Right lobe of liver (tissue), 6 donors: ENCODE measurements at places on chromosomes 7 and 10. TPM values are rescaled to one million over a fixed set of nuclear protein-coding genes. Genes with fewer than 3 reads are reported as not detected.

GRCh38 chr10:25901199-25901598, 32.8 kb upstream of the MYO3A start:
- no peak for DNase-seq

DNA sequence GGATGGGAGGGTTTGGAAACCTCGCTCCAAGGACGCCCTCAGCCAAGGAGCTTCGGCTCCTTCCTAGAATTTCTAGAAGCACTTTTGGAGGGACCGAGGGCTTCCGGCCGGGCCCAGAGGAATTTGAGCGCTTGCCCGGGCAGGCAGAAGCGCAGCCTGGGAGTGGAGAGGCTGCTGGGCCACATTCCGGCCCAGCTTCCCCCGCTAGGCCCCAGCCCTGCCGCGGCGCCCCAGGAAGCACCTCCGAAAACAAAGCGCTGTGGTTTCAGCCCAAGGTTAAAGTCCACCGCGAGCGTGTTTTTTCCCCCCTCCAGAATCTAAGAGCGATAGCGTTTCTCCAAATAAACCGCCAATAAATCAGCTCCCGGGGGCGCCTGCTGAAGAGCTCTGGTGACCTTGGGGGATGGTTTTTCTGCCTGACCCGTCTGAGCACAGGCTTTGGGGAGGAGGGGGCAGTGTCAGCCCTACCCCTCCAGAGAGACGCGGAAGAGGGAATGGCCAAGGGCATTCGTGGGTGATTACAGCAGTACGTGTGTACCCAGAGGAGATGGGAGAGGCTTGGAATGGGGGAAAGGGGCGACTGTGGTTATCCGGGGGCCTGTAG, 5.7 kb upstream of the TNRC18 start:
- peak; percentile 70 for DNase-seq

UTF1 gene
- not detected for total RNA-seq

EVX1 gene
- total RNA-seq = not detected

TRIM24 gene
- total RNA-seq = 15.9 TPM

DNA sequence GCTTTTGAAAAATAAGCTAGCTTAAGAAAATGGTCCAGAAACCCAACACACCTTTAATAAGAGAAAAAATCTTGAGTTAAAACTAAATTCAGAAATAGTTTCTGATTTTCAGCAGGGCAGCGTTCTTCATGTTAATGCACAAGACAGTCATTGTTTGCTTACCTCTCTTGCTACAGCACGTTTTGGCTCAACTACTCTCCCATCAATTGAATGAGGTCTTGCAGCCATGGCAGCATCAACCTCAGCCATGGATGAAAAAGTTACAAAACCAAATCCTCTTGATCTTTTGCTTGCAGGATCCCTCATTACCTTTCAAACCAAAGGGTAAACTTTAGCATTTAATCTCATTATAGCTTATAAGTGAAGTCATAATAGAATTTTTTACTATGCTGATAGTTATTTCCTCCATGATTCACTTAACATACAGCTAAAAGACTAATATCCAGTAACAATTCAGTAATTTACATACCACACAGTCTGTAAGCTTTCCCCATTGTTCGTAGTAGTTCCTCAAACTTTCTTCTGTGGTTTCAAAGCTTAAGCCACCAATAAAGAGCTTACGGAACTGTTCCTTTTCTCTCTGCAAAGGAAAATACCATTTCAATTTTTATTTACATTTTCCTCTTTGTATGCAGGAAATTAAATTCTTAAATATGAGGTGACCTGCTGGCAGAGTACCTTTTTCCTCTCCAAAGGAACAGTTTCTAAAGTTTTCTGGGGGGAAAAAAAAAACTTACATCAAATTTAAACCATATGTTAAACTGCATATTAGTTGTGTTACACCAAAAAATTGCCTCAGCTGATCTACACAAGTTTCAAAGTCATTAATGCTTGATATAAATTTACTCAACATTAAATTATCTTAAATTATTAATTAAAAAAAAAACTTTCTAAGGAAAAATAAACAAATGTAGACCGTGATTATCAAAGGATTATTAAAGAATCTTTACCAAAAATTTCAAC, 3.1 kb downstream of the HNRNPA2B1 start:
- DNase-seq = no peak

- DNase-seq = peak; percentile 78
Observed at GRCh38 chr7:156614434-156615264, 25.9 kb upstream of the RNF32 start.

- no peak for DNase-seq
Observed at GRCh38 chr7:47992446-47992845, 13.0 kb upstream of the HUS1 start.

SLC13A1 gene
- not detected for total RNA-seq

NRBF2 gene
- 32.3 TPM for total RNA-seq

DNA sequence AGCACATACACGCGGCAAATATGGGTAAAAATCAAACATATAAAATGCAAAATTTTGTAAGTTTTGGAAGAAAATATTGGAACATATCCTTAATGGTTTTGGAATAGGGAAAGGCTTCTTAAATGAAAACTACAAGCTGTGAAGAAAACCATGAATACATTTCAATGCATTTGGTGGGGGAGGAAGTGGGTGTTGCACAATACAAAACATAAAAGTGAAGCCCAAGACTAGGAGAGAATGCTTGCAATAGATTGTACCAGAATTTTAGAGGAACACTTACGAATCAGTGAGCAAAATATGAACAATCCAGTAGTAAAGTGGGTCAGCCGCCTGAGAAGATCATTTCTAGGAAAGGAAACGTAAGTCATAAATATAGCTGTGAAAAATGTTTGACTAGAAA, 322.6 kb upstream of the MKI67 start:
- no peak for DNase-seq

GRCh38 chr10:131846240-131847101, 54.3 kb upstream of the PPP2R2D start:
- DNase-seq = no peak

DNA sequence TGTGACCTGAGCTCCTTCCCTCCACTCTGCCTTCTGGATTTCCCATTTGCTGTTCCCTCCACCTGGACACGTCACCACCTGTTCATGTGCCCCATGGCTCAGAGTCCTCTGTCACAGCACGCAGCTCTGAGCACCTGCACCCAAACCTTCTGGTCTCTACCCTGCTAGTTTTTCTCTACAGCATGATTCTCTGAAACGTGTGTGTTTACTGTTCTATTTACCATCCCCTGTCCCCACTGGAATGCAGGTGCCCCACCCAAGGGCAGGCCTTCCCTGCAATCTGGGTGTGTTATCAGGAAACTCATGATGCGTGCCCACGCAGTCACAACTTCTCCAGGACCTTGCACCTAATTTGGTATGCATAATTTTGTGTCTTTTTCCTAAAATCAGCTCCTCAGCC, 284.4 kb upstream of the IGFBP3 start:
- no peak for DNase-seq
